ENCODE measurements at places on chromosomes 3 and 15. TPM values are rescaled to one million over a fixed set of nuclear protein-coding genes. Genes with fewer than 3 reads are reported as not detected.
A peak's percentile ranks its signal among the peaks of the same experiment; 100 is the strongest.

SLC27A2 gene
- total RNA-seq: 47.1 TPM

SLITRK3 gene
- 0.19 TPM for total RNA-seq

REC114 gene
- total RNA-seq: not detected

UBL7 gene
- total RNA-seq: 22.3 TPM

APOD gene
- total RNA-seq: 29.9 TPM

LXN gene
- 21.2 TPM for total RNA-seq

TEX9 gene
- 27.5 TPM for total RNA-seq

DNA sequence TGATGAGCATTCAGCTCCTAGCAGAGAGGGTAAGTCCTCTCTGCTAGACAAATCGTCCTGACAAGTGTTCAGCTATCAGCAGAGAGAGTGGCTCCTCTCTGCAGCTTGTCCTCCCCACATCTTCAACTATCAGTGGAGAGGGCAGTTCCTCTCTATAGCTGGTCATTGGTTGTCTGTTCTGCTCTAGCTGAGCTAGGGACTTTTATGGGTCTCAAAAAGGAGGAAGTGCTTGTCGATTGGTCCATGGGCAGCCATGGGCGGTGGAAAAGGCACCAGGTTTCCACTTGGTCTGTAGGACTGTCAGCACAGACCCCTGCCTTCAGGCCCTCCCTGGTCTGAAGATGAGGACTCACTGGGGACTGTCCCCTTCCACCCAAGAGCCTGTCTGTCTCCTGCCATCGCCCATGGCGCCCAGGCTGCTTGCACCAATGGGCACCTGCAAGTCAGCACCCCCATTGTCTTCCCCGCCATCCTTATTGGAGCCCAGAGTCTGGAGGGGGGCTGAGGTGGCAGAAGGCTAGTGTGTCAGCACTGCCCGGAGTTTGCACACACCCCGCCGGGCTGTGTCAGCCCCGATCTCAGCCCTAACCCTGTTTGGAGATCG lies 264.7 kb downstream of the ZBBX start:
- no peaks in the 10 kb centered on the region for H3K27me3 ChIP-seq
- DNase-seq: no peak
- no peak overlapping the region for H3K4me3 ChIP-seq
- no peaks in the 10 kb centered on the region for H3K4me1 ChIP-seq
- no peak overlapping the region for H3K27ac ChIP-seq

DNA sequence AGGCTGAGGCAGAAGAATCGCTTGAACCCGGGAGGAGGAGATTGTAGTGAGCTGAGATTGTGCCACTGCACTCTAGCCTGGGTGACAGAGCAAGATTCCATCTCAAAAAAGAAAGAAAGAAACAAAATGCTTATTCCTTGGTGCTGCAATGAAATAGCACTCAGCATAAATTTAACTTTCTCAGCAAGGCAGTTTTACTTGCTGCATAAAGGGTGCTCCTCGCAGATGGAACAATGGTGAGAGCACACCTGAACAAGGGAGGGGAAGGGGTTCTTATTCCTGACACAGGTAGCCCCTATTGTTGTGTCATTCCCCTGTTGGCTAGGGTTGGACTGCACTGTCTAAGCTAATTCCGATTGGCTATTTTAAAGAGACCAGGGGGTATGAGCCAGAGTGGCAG lies 17.1 kb downstream of the PAK2 start:
- DNase-seq: no peak
- no peaks in the 10 kb centered on the region for H3K27me3 ChIP-seq
- H3K4me3 ChIP-seq: no peak overlapping the region
- H3K36me3 ChIP-seq: no peaks in the 10 kb centered on the region

DNA sequence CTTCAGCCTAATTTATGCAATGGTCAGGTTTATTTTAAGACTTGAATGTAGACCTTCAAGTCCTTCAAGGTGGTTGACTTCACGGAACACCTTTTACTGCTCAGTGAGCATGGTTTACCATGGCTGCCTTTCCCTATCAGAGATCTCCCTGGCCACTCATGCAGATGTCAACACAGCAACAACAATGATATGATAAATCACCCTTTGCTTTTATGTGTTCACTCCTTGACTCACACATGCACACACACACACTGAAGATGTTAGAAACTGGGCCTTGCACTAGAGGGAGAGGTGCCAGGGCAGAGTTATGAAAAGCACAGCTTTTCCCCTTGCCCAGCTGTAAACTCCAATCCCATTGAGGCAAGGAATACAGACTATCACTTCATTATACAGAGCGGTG lies 134.4 kb downstream of the WNT5A start:
- H3K36me3 ChIP-seq: no peaks in the 10 kb centered on the region
- no peak for DNase-seq
- H3K27ac ChIP-seq: no peak overlapping the region
- H3K27me3 ChIP-seq: no peaks in the 10 kb centered on the region
- H3K4me3 ChIP-seq: no peak overlapping the region

- no peak overlapping the region for H3K4me3 ChIP-seq
- no peaks in the 10 kb centered on the region for H3K4me1 ChIP-seq
- no peaks in the 10 kb centered on the region for H3K36me3 ChIP-seq
- no peak overlapping the region for H3K27ac ChIP-seq
Observed at GRCh38 chr3:150830094-150830681, 67.2 kb upstream of the SIAH2 start.

DNA sequence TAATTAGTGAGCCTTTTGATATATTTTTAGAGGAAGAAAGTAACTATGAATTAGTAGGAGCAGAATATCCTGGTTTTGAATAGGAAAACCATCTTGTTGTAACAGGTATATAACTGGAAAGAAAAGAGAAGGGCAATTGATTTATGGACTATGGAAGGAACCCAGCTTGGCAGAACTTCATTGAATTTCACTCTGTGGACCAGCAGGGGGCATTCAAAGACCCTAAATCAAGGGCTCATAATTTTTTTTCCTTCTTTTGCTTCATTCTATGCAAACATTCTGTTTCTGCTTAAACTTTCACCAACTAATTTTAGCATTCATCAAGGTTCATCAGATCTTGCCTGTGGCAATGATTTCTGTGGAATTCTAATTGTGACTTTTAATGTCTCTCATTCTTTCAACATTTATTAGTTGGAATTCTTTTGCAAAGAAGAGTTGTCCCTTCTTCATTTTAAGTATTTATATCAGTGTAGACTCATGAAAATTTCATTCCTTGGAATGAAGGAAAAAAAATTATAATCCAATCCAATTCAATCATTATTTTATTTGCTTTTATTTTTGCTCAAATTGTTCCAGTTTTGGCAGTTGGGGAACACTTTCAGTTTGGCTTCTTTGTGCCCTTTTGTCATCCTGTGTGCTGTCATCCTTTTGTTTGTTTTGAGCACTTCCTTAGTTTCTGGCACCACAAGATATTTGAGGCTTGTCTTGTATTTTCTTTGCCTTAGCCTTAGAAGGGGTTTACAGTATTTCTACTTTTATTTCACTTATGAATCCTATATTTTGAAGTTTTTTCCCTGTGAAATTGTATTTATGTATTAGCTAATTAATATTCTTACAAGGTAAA lies 30.4 kb downstream of the NXPE3 start:
- no peaks in the 10 kb centered on the region for H3K4me1 ChIP-seq
- no peak for DNase-seq
- no peak overlapping the region for H3K27ac ChIP-seq

GRCh38 chr3:17580901-17581300 lies 161.5 kb downstream of the TBC1D5 start:
- DNase-seq: no peak
- H3K27me3 ChIP-seq: no peaks in the 10 kb centered on the region
- no peaks in the 10 kb centered on the region for H3K4me1 ChIP-seq
- no peaks in the 10 kb centered on the region for H3K36me3 ChIP-seq
- H3K27ac ChIP-seq: no peak overlapping the region

DNA sequence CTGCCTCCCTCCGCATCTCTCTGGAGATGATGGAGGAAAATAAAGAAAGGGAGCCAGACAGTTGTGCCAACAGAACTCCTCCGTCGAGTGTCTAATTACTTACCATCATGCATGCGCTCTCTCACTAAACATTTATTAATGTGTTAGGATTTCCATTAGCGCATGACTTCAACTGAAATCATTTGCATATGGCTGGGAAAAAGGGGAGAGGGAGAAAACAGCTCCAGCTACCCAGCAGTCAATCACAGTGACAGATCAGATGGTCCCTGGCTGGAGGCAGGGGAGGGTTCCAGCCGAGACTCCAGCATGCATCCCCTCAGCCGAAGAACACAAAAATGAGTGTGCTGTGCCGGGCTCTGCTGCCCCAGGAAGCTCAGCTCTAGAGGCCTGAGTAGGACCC lies 6.8 kb upstream of the RHO start:
- no peaks in the 10 kb centered on the region for H3K27me3 ChIP-seq
- H3K4me1 ChIP-seq: no peaks in the 10 kb centered on the region
- no peak for DNase-seq
- no peak overlapping the region for H3K27ac ChIP-seq
- H3K4me3 ChIP-seq: no peak overlapping the region

DNA sequence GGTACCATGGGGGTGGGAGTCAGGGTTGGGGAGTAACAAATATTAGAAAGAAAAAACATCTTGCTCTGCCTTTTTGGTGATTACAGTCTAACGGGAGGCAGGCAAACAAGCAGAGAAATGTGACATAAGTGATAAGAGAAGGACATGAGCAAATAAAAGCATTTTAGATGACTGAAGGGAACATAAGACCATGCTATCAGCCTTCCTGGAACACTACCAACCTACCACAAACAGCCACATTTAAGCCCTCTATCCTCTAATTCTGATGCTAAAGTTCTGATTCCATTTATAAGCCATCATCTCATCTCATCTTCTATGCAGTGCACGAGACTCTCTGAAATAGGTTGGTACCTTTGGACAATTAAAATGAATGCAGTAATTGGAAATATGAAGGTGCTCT lies 243.4 kb upstream of the P2RY1 start:
- no peak for DNase-seq
- H3K4me1 ChIP-seq: no peaks in the 10 kb centered on the region
- H3K27ac ChIP-seq: no peak overlapping the region
- no peaks in the 10 kb centered on the region for H3K36me3 ChIP-seq

DNA sequence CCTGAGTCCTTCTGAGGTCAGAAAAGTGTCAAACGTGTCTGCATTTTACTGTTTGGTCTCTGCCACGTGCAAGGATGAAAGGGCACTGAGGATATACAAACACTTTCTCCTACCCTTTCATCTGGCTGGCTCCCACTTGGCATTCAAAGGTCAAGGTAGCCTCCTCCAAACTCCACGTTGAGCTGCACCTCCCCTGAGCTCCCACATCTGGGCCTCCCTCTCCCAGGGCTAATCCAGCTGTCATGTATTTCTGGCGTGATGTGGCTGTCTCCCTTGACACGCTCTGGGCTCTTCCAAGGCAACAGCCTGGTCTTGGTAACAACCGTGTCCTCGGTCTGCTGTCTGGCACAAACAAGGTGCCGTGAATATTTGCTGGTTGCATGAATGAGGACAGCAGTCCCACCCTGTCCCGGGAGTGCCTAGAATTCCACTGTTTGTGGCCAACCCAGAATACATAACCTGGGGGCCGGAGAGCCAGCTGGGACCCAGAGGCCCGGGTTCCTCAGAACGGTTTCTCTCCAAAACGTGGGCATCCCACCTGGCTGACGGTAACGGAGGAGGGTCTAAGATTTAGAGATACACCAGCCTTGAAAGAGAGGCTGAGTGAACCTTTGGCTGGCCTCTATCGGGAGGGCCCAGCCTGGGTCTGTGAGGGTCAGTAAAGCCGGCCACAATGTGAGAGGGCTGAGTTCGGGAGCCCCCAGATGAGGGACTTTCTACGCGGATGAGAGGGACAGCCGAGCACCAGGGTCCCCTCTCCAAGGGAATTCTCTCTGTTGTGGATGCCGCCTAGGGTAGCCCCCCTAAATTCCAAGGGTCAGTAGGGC lies 767 bp downstream of the GLT8D1 start:
- peaks cover 26% of the 10 kb centered on the region for H3K4me1 ChIP-seq
- H3K27me3 ChIP-seq: no peaks in the 10 kb centered on the region
- no peaks in the 10 kb centered on the region for H3K36me3 ChIP-seq
- peak overlapping the region; percentile 97 for H3K27ac ChIP-seq

GRCh38 chr15:29403772-29404171 lies 134.2 kb upstream of the NSMCE3 start:
- H3K4me1 ChIP-seq: no peaks in the 10 kb centered on the region
- no peak overlapping the region for H3K27ac ChIP-seq
- H3K36me3 ChIP-seq: no peaks in the 10 kb centered on the region
- H3K27me3 ChIP-seq: no peaks in the 10 kb centered on the region
- no peak for DNase-seq

GRCh38 chr3:122893754-122894668 lies 99.1 kb downstream of the SLC49A4 start:
- H3K27me3 ChIP-seq: no peaks in the 10 kb centered on the region
- H3K4me3 ChIP-seq: no peak overlapping the region
- no peaks in the 10 kb centered on the region for H3K36me3 ChIP-seq

GRCh38 chr3:10775828-10776227 lies 40.2 kb upstream of the SLC6A11 start:
- H3K27me3 ChIP-seq: no peaks in the 10 kb centered on the region
- no peak overlapping the region for H3K4me3 ChIP-seq
- H3K36me3 ChIP-seq: no peaks in the 10 kb centered on the region

- H3K27ac ChIP-seq: no peak overlapping the region
- no peak for DNase-seq
- no peak overlapping the region for H3K4me3 ChIP-seq
- H3K4me1 ChIP-seq: no peaks in the 10 kb centered on the region
Observed at GRCh38 chr3:77427528-77427927, 387.6 kb downstream of the ROBO2 start.

- peak; percentile 82 for DNase-seq
- no peak overlapping the region for H3K27ac ChIP-seq
- H3K4me3 ChIP-seq: no peak overlapping the region
Observed at GRCh38 chr15:71732636-71733035, 77.7 kb upstream of the NR2E3 start.

- H3K4me1 ChIP-seq: peaks cover 12% of the 10 kb centered on the region
- no peak overlapping the region for H3K4me3 ChIP-seq
- H3K27ac ChIP-seq: no peak overlapping the region
- no peaks in the 10 kb centered on the region for H3K36me3 ChIP-seq
- DNase-seq: peak; percentile 73
- H3K27me3 ChIP-seq: no peaks in the 10 kb centered on the region
Observed at GRCh38 chr15:74240002-74240568, 4.0 kb downstream of the CCDC33 start.

- no peak for DNase-seq
- no peaks in the 10 kb centered on the region for H3K36me3 ChIP-seq
- no peaks in the 10 kb centered on the region for H3K27me3 ChIP-seq
- H3K27ac ChIP-seq: no peak overlapping the region
- no peak overlapping the region for H3K4me3 ChIP-seq
- no peaks in the 10 kb centered on the region for H3K4me1 ChIP-seq
Observed at GRCh38 chr3:131193641-131194238, 167.1 kb downstream of the NEK11 start.

Measured in Peyer's patch (tissue), 4 donors.